ENCODE measurements at places on chromosomes 12 and 14. TPM values are rescaled to one million over a fixed set of nuclear protein-coding genes. Genes with fewer than 3 reads are reported as not detected.

GRCh38 chr14:91225025-91225424 lies 19.5 kb downstream of the GPR68 start:
- no peak for DNase-seq

- no peak for DNase-seq
Observed at GRCh38 chr12:7038591-7038990, 20.3 kb upstream of the LPCAT3 start.

The MCRS1 gene
- 58.6 TPM for polyA plus RNA-seq

- peak; percentile 31 for DNase-seq
Observed at GRCh38 chr12:83945871-83946270, 966.7 kb downstream of the SLC6A15 start.

DNA sequence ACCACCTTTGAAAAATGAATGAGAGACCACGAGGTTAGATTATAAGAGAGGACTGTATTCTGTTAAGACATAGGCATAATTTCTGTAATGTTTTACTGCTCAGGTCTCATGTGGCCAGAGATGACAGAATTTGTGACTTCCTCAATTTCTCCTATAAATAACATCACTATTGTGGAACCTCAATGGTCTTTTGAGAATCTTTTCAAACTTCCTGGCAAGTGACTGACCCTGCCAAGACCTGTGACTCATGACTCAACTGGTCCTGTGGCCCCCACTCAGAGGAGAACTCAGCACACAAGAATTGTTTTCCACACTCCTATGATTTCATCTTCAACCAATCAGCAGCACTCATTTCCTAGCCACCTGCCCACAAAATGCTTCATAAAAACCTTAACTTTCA lies 508.2 kb upstream of the ATP2B1 start:
- no peak for DNase-seq

GRCh38 chr12:62882696-62883095 lies 52.3 kb downstream of the PPM1H start:
- no peak for DNase-seq

DNA sequence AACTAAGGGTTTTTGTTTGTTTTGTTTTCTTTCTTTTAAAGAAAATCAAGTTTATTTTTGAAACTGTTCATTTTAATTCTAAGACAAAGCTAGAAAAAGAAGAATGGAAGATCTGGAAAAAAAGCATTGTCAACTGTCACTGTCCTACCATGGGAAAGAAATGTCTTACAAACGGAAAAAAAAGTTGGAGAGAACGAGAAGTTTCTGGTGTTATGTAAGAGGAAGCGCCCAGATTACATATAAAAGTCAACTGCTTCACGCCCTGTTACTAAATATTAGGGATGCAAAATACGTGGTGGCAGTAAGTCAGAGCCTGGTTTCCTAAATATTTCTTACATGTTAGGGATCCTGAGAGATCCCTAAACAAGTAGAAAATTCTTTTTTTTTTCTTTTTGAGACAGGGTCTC lies 14.3 kb upstream of the FBXL14 start:
- DNase-seq = no peak

The IAPP gene
- polyA plus RNA-seq = not detected

The WDR20 gene
- 18.3 TPM for polyA plus RNA-seq

DNA sequence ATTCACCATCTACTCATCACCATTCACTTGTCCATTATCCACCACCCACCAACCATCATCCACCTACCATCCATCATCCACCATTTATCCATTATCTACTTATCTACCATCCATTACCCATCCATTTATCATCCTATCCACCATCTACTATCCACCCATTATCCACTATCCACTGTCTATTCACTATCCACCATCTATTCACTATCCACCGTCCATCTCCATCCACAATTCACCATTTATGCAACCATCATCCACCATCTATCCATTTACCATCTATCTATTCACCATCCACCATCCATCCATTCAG lies 1.5 kb upstream of the AMN start:
- DNase-seq = no peak

DNA sequence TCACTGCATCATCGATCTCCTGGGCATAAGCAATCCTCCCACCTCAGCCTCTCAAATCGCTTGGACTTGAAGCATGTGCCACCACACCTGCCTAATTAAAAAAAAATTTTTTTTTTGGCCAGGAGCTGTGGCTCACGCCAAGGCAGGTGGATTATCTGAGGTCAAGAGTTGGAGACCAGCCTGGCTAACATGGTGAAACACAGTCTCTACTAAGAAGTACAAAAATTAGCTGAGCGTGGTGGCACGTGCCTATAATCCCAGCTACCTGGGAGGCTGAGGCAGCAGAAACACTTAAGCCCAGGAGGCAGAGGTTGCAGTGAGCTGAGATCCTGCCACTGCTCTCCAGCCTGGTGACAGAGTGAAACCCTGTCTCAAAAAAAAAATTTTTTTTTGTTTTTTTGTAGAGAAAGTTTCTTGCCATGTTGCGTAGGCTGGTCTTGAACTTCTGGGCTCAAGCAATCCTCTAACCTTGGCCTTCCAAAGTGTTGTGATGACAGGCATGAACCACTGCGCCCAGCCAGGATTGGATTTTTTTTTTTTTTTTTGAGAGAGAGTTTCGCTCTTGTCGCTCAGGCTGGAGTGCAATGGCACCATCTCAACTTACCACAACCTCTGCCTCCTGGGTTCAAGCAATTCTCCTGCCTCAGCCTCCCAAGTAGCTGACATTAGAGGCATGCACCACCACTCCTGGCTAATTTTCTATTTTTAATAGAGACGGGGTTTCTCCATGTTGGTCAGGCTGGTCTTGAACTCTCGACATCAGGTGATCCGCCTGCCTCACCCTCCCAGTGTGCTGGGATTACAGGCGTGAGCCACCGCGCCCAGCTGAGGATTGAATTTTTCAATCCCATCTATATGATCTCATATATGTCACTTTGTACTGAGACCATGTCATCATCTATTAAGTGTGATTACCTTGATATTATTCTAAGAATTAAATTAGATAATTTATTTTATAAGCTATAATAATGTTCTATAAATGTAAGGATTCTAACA lies 12.4 kb downstream of the SLC2A3 start:
- DNase-seq = no peak

GRCh38 chr12:88501972-88502938 lies 78.0 kb downstream of the KITLG start:
- DNase-seq = no peak

The SDR9C7 gene
- not detected for polyA plus RNA-seq

GRCh38 chr12:47849261-47849660 lies 29.6 kb upstream of the HDAC7 start:
- DNase-seq = no peak

DNA sequence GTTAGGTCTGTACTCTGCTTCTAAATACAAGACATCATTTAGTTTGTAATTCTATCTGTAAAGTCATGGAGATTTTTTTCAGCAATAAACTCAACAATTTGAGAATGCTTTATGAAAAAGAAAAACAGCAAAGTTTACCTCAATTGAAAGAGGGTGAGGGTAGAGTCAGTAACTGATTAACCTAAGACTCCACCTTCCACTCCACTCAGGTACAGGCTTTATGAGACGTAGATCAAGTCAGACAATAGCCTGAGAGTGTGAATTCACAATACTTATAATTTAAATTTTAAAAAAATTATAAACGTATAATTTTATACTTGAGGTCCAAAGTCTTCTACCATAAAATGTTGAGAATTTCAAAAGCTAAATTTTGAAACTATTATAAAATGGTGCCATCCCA lies 45.9 kb downstream of the BCL2L14 start:
- no peak for DNase-seq

DNA sequence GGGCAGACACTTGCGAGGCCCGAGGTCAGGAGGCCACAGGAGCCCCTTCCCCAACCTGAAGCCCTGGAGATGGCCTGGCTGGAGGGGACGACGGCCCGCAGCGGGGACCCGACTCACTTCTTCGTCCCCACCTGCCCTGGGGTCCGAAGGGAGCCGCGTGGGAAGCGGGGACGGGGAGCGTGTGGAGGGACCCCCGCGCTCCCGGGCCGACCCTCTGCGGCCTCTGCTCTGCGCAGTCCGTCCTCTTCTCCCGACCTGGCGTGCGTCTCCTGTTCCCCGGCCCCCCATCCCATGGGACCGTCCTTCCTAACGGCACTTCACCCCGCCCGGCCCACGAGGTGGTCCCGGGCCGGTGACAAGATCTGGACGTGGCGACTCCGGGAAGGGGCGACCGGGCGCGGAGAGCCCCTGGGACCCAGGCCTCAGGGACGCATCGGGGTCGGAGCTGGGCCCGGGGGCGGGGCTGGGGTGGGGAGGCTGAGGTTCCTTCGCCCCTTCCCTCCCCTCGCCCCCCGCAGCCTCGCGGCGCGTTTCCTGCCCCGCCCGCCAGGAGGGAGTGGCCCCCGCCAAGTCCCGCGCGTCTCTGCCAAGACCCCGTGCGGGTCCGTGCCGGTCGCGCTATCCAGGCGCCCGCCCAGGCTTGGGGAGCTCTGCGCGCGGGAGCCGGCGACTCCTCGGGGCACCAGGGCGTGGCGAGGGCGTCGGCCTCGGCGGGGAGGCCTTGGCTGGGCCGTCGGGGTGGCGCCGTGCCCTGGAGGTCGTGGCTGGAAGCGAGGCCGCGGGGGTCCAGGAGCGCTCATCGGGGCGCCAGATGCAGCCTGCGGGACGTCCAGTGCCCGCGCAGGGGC lies 97.1 kb downstream of the TNFAIP2 start:
- DNase-seq = no peak

- peak; percentile 9 for DNase-seq
Observed at GRCh38 chr14:71621980-71622605, 310.1 kb upstream of the RGS6 start.

DNA sequence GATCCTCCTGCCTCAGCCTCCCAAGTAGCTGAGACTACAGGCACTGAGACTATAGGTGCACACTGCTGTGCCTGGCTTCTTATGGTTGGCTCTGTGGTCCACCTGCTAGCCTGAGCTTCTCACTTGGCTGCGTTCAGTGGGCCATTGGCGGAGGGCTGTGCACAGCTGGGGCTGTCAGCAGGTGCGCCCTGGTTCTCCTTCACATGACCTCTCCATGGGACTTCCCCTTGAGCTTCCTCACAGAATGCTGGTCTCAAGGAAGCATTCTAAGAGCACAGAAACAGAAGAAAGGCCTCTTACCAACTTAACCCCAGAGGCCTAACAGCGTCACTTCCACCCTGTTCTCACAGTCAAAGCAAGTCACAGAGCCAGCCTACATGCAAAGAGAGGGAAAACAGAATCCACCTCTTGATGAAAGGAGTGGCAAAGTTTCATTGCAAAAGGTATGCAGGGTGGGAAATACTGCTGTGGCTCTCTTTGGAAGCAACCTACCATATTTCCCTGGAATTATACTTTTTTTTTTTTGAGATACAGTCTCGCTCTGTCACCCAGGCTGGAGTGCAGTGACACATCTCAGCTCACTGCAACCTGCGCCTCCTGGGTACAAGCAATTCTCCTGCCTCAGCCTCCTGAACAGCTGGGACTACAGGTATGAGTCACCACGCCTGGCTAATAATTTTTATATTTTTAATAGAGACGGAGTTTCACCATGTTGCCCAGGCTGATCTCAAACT lies 9.3 kb downstream of the RILPL2 start:
- no peak for DNase-seq

The TRPV4 gene
- 13.4 TPM for polyA plus RNA-seq

DNA sequence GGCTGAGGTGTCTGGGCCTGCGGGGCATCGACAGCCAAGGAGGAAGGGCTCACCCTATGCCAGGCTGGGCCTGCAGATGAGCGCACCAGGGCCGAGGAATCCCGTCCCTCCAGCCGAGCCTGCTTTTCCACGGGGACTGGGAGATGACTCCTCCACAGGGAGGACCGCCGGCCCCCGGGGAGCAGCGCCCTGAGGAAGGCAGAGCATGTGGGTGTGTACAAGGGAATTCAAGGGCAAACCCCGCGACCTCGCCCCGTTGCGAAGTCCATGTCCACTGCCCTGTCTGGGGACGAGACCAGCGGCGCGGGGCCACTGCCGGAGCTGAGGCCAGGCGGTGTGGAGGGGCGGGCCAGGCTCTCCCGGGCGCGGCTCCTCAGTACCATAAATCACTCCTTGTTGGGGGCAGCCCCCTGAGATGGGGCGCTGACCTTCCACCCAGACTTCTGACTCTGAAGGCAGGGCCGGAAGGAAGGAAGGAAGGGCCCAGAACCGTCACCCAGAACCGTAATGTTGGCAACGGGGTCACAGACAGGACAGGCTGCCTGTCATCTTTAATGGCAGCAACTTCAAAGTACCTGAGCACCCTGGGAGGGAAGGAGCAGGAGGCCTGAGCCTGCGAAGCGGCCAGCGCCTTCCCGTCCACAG lies 52.5 kb downstream of the RNF34 start:
- no peak for DNase-seq

The NRIP2 gene
- not detected for polyA plus RNA-seq

GRCh38 chr14:97065305-97066067 lies 268.3 kb downstream of the VRK1 start:
- no peak for DNase-seq

- no peak for DNase-seq
Observed at GRCh38 chr14:102430212-102430908, 67.6 kb downstream of the TECPR2 start.

DNA sequence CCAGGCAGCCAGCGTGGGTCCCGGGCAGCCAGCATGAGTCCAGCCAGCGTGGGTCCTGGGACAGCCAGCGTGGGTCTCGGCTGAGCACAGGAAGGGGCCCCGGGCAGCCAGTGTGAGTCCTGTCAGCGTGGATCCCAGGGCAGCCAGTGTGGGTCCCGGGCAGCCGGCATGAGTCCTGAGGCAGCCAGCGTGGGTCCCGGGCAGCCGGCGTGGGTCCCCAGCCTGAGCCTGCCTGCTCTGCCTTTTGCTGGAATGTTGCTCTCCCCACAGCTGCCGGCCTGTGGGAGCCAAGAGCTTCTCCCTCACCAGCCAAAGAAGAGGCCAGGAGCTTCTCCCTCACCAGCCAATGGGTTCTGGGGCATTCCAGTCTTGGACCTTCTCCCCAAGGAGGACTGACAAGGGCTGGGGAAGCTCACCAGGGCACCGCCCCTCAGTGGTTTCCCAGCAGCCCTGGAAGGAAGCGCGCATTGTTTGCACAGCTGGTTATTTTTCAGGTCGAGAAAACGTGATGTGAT lies 15.0 kb upstream of the RFLNA start:
- no peak for DNase-seq

GRCh38 chr12:112331886-112332285 lies 50.3 kb downstream of the HECTD4 start:
- no peak for DNase-seq

- no peak for DNase-seq
Observed at GRCh38 chr12:47079981-47080724, 394 bp upstream of the AMIGO2 start.

The SERPINA9 gene
- polyA plus RNA-seq = 0.12 TPM

- DNase-seq = no peak
Observed at GRCh38 chr14:95237958-95238340, 80.6 kb upstream of the DICER1 start.

DNA sequence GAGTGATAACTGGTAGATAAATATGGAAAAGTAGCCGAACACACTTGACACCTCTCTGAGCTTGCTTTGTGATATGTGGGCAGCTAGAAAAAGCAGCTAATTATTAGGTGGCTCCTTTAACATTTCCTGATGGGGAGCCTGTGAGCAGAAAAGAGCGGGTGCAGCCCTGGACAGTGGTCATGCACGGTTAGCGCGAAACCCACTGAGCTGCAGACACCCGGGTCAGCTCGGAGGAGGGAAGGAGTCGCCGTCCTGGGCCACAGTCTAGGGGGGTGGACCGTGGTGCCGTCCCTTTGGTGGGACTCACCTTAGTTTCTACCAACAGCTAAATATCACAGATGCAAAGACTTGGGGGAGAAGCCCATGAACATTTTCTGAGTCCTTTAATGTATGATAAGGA lies 6.6 kb downstream of the COA8 start:
- DNase-seq = no peak

Data from BJ (cell line).